NCI-H510A treated with DMSO at 0.1 percent for 48 hours (cell line): ENCODE measurements at places on chromosomes 3 and 15.

DNA sequence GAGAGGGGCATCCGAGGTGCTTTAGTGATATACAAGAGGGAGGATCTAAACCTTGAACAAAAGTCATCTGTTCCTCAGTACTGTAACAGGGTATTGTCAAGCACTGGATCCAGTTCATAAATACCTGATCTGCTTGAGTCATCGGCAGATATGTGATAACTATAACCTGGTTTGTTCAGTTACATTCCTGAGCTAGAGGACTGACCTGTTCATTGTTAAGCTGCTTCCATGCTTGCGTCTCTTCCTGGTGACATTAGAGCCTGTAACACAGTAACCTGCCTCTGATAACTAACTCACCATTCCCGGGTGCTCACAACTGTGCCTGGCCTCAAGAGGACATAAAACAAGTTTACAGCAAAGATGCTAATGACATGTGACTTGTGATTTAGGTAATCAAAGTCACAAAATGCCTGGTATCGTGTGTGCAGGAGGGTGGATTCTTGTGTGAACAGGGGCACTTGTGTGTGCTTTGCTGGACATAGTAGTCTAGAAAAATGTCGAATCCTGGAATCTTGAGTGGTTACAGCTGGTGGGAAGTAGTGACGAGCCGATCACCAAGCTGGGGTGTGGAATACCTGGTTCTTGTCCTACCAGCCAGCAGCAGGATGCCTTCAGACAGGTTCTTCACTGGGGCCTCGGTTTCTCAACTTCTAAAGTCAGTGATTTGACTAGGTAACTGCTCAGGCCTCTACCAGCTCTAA is 30.9 kb upstream of the POLR2M start:
- no peak for DNase-seq

DNA sequence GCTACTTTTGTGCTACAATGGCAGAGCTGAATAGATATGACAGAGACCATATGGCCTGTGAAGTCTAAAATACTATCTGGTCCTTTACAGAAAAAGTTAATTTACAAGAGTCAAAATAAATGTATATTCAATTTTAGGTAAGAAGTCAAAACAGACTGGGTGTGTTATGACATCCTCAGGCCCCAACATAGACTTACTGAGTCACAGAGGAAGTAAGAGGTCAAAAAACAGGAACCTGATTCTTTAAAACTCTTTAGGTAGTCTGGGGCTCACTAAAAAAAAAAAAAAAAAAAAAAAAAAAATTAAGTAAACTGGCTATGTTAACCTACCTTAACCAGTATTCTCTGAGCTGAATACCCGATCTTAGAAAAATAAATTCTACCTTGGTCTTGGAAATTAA is 13.1 kb downstream of the DNAAF4 start:
- DNase-seq, result no peak

GRCh38 chr15:87563869-87564268 is 692.7 kb downstream of the NTRK3 start:
- DNase-seq, result no peak

- no peak for DNase-seq
Observed at GRCh38 chr3:31624083-31624709, 91.5 kb downstream of the STT3B start.

DNA sequence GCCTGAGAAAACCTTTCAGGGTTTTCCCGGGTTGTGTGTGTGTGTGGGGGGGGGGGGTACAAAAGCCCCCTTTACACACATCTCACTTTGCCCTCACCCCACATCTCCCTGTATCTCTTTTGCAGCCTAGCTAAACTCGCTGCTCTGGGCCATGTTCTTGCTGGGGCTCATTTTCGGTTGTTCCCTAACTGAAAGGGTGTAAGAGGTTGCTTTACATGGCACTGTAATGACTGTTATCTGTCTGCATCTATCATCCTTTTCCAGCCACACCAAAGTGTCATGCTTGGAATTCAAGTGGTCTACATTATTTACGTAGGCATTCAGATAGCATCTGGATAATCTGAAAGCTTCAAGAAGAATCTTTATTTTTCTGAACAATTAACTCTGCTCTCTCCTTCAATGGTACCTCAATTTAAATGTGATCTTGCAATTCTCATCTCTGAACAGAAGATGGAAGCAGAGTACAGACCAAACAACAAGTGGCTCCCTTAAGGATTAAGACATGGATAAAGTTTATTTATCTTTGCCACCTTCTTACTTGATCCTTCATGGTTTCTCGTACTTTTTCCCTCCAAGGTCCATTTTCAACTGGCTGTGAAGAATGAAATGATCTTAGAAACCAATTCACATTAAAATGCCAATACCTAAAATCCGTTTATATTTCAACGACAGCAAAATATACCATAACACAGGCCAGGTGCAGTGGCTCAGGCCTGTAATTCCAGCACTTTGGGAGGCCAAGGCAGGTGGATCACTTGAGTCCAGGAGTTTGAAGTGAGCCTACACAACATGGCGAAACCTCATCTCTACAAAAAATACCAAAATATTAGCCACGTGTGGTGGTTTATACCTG is 34.9 kb downstream of the DCLK3 start:
- DNase-seq, result peak; percentile 51

- DNase-seq, result no peak
Observed at GRCh38 chr15:52559022-52559421, 9.8 kb downstream of the ARPP19 start.
